ENCODE measurements at places on chromosomes 4 and X. TPM values are rescaled to one million over a fixed set of nuclear protein-coding genes. Genes with fewer than 3 reads are reported as not detected.

DNA sequence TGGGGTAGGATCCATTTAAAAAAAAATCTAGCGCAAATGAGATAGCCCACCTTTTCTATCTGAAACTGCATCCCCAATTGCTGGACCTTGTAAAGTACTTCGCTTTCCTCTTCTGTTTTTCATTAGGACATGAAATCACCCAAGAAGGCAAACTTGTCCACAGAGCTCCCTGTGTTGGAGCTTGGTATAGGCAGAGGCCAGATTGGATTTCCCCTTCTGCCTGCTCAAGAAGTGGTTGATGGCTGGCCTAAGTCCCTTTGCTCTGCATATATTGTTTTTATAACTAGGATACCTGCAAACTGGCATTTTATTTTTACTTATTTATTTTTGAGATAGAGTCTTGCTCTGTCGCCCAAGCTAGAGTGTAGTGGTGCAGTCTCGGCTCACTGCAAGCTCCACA is 28.4 kb downstream of the RNF4 start:
- peaks cover 8% of the 10 kb centered on the region for H3K4me1 ChIP-seq
- no peak for DNase-seq
- peaks cover 94% of the 10 kb centered on the region for H3K36me3 ChIP-seq
- no peaks in the 10 kb centered on the region for H3K27me3 ChIP-seq
- H3K4me3 ChIP-seq, result no peak overlapping the region

DNA sequence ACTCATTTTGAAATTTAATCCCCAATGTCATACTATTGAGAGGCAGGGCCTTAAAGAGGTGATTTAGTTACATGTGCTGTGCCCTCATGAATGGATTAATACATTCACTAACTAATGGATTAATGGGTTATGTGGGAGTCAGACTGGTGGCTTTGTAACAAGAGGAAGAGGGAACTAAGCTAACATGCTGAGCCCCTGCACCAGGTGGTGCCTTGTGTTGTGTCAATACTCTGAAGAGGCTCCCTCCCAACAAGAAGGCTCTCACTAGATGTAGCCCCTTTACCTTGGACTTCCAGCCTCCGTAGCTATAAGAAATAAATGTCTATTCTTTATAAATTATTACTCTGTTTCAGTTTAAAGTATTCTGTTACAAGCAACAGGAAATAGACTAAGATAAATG is 411.9 kb upstream of the EMCN start:
- H3K27ac ChIP-seq, result no peak overlapping the region
- H3K4me3 ChIP-seq, result no peak overlapping the region
- no peaks in the 10 kb centered on the region for H3K36me3 ChIP-seq
- H3K4me1 ChIP-seq, result no peaks in the 10 kb centered on the region
- no peak for DNase-seq
- no peaks in the 10 kb centered on the region for H3K27me3 ChIP-seq

GRCh38 chr4:188279184-188279583 is 139.9 kb downstream of the TRIML1 start:
- no peak overlapping the region for H3K27ac ChIP-seq
- no peaks in the 10 kb centered on the region for H3K4me1 ChIP-seq
- peaks cover 19% of the 10 kb centered on the region for H3K27me3 ChIP-seq
- no peaks in the 10 kb centered on the region for H3K36me3 ChIP-seq
- no peak overlapping the region for H3K4me3 ChIP-seq

SMR3B gene
- not detected for total RNA-seq

TBX22 gene
- not detected for total RNA-seq

DNA sequence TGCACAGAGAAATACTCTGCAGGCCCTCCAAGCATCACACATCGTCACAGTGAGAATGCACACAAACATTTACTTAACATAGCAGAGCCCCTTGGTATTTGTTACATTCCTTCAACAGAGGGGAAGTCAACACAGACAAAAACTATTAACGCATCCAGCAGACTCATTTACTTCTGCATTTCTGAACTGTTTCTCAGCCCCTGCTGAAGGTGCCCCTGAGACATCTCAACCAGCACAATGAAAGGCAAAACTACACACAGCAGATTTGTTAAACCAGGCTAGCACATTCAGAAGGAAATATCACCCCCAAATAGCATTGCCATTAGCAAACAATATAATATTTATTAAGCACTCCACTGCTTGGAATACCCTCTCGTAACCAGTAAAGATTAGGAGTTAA is 367.0 kb downstream of the RAB28 start:
- no peak overlapping the region for H3K4me3 ChIP-seq
- H3K27me3 ChIP-seq, result no peaks in the 10 kb centered on the region
- no peak overlapping the region for H3K27ac ChIP-seq
- H3K36me3 ChIP-seq, result no peaks in the 10 kb centered on the region
- no peaks in the 10 kb centered on the region for H3K4me1 ChIP-seq

DNA sequence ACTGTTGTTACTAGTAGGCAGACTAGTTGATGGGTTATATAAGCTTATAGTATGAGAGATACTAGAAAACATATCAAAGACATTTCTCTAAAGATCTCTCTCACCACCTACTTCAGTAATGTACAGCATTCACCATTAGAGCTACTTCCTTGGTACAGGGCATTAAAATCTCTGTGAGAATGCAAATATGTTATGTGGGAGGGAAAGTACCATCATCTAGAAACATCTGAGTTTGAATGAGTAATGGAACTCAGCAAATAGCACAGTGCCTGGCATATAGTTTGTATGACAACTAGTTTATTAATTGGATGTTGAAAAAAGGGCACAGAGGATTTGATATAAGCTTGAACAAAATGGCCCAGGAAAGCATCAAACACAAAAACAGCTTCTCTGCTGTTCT is 211.1 kb downstream of the GLUD2 start:
- no peaks in the 10 kb centered on the region for H3K4me1 ChIP-seq
- no peaks in the 10 kb centered on the region for H3K36me3 ChIP-seq
- H3K4me3 ChIP-seq, result no peak overlapping the region
- no peak for DNase-seq
- no peak overlapping the region for H3K27ac ChIP-seq
- H3K27me3 ChIP-seq, result no peaks in the 10 kb centered on the region

DNA sequence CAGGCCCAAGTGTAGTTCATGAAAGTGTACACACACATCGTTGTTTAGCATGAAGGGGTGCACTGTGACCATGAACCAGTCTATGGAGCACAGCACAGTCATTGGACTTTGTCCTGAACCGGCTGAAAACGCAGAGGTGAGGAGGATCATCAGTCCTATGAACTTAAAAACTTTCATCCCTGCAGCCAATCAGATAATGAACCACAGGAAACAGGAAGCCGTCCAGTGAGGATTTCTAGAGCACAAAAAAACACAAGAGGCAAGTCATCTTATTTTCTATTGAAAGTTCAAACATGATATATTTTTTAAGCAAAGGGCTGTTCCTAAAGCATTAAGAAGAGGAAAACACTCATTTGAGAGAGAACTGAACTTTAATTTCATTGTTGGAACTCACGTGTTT is 91.8 kb downstream of the PLAC1 start:
- H3K4me3 ChIP-seq, result no peak overlapping the region
- H3K4me1 ChIP-seq, result no peaks in the 10 kb centered on the region
- no peak for DNase-seq
- no peaks in the 10 kb centered on the region for H3K36me3 ChIP-seq
- no peak overlapping the region for H3K27ac ChIP-seq

TBC1D9 gene
- total RNA-seq, result 29.0 TPM

DNA sequence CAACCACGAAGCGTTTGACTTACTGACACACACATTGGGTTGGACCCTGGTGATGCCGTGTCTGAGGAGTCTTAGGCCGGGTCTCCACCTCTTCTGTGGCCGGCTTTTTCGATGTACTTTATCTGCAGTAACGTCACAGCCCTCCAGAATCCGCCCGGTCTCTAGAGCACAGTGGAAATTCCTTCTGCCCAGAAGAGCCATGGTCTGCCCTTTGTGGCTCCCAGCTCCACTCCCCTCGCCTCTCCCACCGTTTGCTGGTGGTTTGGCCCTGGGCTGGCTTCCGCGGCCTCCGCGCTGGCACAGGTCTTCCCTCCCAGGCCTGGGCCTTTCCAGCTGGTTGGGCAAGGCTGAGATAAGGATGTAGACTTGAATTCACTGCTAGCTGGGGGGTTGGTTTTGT is 4.3 kb downstream of the MAEA start:
- peaks cover 8% of the 10 kb centered on the region for H3K4me1 ChIP-seq
- H3K27ac ChIP-seq, result no peak overlapping the region
- no peaks in the 10 kb centered on the region for H3K27me3 ChIP-seq
- H3K36me3 ChIP-seq, result peaks cover 32% of the 10 kb centered on the region
- H3K4me3 ChIP-seq, result no peak overlapping the region

- peak; percentile 10 for DNase-seq
- peak overlapping the region; percentile 76 for H3K4me3 ChIP-seq
- H3K27ac ChIP-seq, result peak overlapping the region; percentile 80
- H3K36me3 ChIP-seq, result no peaks in the 10 kb centered on the region
- peaks cover 3% of the 10 kb centered on the region for H3K4me1 ChIP-seq
Observed at GRCh38 chrX:16786791-16787735, 797 bp downstream of the TXLNG start.

- H3K36me3 ChIP-seq, result no peaks in the 10 kb centered on the region
- H3K4me3 ChIP-seq, result no peak overlapping the region
- H3K27ac ChIP-seq, result no peak overlapping the region
- no peak for DNase-seq
- H3K27me3 ChIP-seq, result no peaks in the 10 kb centered on the region
Observed at GRCh38 chr4:20393486-20394100, 141.9 kb downstream of the SLIT2 start.

GRCh38 chr4:61493041-61493440 is 292.9 kb downstream of the ADGRL3 start:
- H3K4me1 ChIP-seq, result no peaks in the 10 kb centered on the region
- H3K36me3 ChIP-seq, result no peaks in the 10 kb centered on the region
- no peak overlapping the region for H3K27ac ChIP-seq
- no peak overlapping the region for H3K4me3 ChIP-seq
- H3K27me3 ChIP-seq, result no peaks in the 10 kb centered on the region

MAGEB6B gene
- not detected for total RNA-seq

ZMAT1 gene
- total RNA-seq, result 3.4 TPM

DNA sequence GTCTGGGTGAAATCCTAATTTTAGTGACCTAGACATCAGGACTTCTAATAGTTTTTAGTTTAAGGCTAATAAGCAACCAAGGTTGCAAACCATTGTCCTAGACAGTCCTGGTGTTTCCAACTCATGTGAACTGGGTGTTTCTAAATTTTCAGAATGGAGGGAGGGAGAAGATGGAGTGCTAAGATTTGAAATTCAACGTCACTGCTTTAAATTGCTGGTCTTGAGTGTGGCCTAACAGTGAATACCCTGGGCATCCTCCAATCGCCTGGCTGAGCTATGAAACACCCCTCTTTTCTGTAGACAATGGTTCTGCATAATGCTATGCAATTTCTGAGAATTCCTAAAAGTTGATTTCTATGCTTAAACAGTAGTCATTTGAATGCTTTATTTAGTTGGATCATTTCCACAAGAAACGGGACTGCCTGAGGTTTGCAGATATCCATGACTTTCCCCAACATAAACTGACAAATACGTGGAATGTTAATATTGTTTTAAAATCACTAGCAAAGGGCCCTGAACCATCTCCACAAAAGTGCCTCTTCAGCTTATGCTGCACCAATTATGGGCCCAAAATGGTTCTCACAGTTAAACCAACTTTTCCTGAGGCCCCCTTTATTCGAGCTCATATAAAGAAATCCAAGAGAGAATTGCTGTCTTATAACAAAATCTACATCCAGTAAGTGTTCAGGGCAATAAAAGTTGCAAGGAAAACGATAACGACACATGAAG is 1.1 kb downstream of the FBXL5 start:
- peaks cover 88% of the 10 kb centered on the region for H3K4me1 ChIP-seq
- H3K4me3 ChIP-seq, result peak overlapping the region; percentile 59
- peak overlapping the region; percentile 99 for H3K27ac ChIP-seq
- DNase-seq, result peak; percentile 64

DNA sequence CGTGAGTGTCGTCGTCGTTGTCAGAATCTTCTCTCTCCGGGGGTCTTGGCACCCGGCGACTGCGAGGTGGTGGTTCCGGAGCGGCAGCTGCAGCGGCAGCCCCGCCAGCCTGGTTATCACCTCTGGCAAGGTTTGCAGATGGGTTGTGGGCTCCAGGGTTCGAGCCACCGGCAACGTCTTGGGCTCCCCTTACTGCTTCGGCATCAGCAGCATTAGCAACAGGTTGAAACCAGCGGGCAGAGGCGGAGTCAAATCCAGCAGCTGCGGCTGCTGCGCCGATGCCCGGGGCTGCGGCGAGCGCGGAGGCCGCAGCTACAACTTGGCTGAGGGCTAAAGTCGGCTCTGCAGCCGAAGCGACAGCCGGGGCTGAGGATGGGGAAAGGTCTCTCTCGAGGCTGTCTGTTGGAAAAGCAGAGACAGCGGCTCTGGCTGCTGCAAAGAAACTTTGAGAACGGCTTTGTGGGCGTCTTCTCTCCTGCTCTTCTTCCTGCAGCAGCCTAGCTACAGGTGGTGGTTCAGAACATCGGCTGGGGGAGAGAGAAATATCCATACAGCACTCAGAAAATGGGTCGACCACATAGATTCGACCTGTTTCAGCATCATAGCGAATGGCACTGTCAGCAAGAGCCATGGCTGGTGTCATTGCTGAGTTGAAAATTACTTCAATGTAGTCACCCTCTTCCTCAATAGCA is 3.6 kb downstream of the IRS4 start:
- H3K4me3 ChIP-seq, result no peak overlapping the region
- H3K27ac ChIP-seq, result no peak overlapping the region
- H3K27me3 ChIP-seq, result peaks cover 71% of the 10 kb centered on the region

DNA sequence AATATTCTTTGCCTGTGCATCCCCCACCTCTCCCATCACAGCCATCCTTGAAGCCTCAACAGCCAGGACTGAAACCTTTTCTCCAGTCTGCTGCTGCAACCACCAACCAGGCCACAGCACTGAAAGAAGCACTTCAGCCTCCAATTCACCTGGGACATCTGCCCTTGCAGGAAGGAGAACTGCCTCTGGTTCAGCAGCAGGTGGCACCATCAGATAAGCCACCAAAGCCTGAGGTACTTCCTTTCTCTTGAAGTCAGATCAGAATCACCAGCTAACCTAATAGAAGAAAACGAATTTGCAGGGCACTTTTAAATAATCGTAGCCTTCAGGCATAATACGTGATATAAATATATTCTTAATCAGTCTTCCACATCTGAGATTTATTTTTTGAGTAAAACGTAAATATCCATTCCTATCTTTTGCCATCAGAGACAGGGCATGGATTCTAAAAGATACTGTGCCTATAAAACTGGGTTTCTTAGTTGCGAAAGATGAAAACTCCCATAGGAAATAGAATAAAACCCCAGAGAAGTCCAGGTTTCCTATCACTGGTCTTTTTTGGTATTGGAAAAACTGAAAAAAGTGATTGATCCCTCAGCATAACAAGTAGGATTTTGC is 9.5 kb downstream of the AMBN start:
- H3K27me3 ChIP-seq, result peaks cover 1% of the 10 kb centered on the region
- no peaks in the 10 kb centered on the region for H3K4me1 ChIP-seq
- no peaks in the 10 kb centered on the region for H3K36me3 ChIP-seq
- H3K4me3 ChIP-seq, result no peak overlapping the region

DNA sequence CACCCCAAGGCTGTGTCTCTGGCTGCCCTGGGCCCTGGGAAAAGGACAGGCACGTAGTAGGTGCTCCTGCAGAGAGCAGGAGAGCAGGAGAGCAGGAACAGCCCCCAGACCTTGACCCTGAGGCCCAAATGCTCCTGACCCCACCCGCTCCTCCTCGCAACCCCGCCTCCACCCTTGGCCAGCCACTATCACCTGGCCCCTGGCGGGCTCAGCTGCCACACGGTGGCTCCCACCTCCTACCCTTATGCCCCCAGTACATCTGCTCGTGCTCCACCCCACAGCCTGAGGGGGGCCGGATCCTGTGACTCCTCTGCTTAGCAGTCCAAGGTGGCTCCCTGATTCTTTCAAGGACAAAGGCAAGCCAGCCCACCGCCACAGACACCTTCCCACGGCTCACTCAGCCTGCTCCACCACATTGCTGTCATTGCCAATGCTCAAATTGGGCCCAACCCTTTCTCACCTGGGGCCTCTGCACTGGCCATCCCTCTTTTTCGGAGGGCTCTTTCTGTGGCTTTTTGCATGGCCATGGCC is 5.4 kb upstream of the HAUS7 start:
- H3K27ac ChIP-seq, result peak overlapping the region; percentile 17
- no peak for DNase-seq
- no peaks in the 10 kb centered on the region for H3K36me3 ChIP-seq
- H3K4me1 ChIP-seq, result peaks cover 11% of the 10 kb centered on the region

Data from left lung (tissue), 14 donors.